ENCODE measurements at places on chromosomes 12 and 14.

DNA sequence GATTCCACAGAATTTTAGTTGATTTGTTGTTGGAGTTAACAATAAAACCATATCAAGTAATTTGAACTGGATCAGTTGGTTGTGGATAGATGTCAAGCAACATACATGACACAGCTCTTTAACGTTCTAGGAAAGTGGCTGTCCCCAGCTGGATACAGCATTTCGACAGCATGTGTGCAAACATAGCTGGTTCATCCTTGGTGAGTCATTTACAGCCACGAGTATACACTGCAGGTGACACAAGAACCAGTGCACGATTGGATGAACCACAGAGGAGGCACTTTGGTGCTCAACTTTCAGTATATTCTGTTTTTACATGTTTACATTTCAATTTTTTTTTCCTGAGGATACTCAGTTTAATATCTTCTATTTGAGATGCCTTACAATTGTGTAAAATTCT is 242.4 kb downstream of the TMEM117 start:
- DNase-seq = no peak

DNA sequence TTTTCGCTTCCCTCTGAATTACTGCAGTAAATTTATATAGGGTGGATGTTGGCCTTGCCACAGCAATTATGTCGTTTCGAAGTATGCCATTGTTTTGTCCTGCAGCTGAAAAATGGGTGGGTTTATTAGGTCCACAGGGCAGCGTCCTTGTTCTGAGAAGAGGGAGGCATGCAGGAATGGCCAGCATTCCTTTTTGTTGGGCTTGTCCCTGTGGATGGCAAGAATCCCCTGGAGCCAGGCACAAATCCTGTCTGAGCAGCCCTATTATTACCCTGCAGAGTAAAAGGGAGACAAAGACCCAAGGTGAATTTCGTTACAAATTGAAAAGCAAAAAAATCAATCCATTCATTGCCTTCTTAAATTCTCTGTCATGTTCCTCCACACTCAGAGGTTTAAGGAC is 88.1 kb downstream of the CHST11 start:
- no peak for DNase-seq

- no peak for DNase-seq
These were observed 28.5 kb downstream of the CCDC60 start for GRCh38 chr12:119363037-119363436.

DNA sequence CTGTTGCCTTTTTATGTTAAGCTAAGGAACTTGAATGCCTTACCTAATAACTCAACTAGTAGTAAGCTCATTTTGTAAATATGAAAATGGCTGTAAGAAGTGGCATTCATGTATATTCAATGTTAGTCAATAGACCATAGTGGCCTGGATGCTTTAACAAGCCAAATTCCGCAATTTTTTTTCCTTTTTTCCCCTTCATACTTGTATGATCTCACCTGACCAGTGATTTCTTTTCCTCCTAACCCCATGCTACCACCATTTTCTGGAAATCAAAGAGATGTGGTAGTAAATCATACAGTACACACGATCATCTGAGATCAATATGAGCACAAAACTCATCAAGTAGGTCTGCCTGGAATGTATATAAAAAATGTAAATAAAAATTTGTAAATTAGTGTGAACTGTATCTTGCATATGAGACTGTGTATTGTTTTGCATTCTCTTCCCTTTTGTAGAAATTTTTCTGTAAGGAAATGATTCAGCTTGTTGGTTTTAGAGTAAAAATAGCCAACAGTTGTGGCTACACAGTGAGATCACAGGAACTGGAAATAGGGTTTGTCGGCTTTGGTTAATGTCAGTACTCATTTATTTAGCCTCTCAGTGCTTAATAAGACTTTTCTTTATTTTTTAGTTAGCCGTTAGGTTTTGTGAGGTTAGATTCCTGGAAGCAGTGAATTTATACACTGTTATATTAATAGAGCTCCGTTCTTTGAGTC is 62.5 kb downstream of the ETNK1 start:
- no peak for DNase-seq

GRCh38 chr12:108101605-108102175 is 27.4 kb upstream of the WSCD2 start:
- no peak for DNase-seq

- no peak for DNase-seq
These were observed 396.5 kb downstream of the RAD51B start for GRCh38 chr14:68216079-68216478.

GRCh38 chr12:43493261-43493797 is 58.7 kb downstream of the ADAMTS20 start:
- no peak for DNase-seq

DNA sequence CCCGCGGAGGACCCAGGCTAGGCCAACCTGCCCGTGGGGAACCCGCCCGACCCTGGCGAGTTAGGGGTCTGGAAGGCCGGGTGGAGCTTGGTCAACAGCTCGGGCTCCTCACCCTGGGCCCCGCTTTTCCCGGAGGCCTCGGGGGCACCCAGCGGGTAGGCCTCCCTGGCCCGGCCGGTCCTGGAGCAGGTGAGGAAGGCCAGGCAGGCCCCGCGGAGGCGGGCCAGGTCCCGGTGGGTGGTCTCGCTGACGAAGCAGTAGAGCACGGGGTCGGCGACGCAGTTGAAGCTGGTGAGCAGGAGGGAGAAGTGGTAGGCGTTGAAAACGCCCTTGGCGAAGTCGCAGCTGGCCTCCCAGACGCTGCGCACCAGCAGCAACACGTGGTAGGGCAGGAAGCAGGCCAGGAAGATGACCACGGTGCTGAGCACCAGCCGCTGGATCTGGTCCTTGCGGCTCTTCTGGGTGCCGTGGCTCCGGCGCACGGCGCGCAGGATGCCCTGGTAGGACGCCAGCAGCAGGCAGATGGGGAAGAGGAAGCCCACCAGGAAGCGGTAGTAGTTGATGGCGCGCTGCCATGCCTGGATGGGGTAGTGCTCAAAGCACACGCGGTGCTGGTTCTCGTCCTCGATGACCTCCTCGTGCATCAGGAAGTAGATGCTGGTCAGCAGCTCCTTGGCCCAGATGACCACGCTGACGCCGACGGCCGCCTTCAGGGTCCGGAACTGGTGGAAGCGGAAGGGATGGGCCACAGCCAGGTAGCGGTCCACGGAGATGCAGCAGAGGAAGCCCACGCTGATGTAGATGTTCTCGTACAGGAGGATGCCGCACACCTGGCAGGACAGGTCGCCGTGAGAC is 10.3 kb downstream of the GPR68 start:
- DNase-seq = no peak

- DNase-seq = no peak
These were observed 453 bp upstream of the SLC4A8 start for GRCh38 chr12:51424094-51424661.

- DNase-seq = no peak
These were observed 751 bp upstream of the HRK start for GRCh38 chr12:116881877-116882507.

GRCh38 chr12:19431407-19432308 is 7.6 kb upstream of the AEBP2 start:
- no peak for DNase-seq

- no peak for DNase-seq
These were observed 2.2 kb downstream of the ZDHHC17 start for GRCh38 chr12:76766161-76766560.

- DNase-seq = no peak
These were observed 278.2 kb downstream of the PDZRN4 start for GRCh38 chr12:41466300-41466699.

- no peak for DNase-seq
These were observed 76.1 kb downstream of the STON2 start for GRCh38 chr14:81324011-81324410.

DNA sequence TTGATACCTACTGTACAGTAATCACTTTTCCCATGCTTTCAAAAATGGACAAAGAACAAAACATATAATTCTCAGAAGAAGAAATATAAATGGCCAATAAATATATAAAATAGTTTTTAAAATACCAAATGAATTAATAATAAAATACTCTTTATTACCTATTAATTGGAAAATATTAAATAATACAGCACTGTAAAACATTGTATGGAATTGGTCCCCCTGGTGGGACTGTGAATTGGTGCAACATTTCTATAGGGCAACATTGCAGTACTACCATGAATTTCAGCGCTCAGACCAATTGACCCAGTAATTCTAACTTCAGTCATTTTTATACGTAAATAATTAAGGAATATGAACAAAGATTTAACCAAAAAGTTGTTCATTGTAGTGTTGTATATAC is 162.6 kb downstream of the PELI2 start:
- no peak for DNase-seq

GRCh38 chr14:90319634-90320541 is 11.9 kb downstream of the NRDE2 start:
- DNase-seq = no peak

- DNase-seq = no peak
These were observed 421.8 kb upstream of the PDE3A start for GRCh38 chr12:19946550-19946949.

GRCh38 chr14:35385042-35385839 is 19.3 kb downstream of the NFKBIA start:
- DNase-seq = no peak

GRCh38 chr14:42523666-42524065 is 917.0 kb downstream of the LRFN5 start:
- DNase-seq = no peak

GRCh38 chr12:85588221-85588620 is 248.0 kb downstream of the RASSF9 start:
- DNase-seq = no peak

DNA sequence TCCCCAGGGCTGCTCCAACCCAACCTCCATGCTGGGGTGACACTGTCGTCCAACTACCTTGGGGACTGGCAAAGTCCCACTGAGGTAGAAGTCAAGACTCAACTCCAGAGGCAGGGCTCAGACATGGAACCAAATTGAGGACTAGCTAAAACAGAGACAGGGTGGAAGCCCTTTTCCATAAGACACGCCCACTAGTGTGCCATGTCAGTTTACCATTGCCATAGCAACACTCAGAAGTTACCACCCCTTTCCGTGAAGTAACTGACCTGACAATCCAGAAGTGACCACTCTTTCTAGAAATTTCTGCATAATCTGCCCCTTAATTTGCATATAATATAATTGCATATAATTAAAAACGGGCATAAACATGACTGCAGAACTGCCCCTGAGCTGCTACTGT is 409.6 kb downstream of the MED13L start:
- no peak for DNase-seq

GRCh38 chr14:90743826-90744225 is 72.4 kb downstream of the TTC7B start:
- DNase-seq = no peak

GRCh38 chr14:75445236-75445635 is 17.4 kb downstream of the JDP2 start:
- no peak for DNase-seq

GRCh38 chr12:50103767-50104321 is at the start of gene GPD1:
Gene GPD1, plus strand, starts transcription at chr12:50104008. Its CDS starts 43 bp downstream, at chr12:50104051.
- peak; percentile 18 for DNase-seq

GRCh38 chr12:106273491-106273890 is 25.7 kb upstream of the CKAP4 start:
- DNase-seq = no peak

DNA sequence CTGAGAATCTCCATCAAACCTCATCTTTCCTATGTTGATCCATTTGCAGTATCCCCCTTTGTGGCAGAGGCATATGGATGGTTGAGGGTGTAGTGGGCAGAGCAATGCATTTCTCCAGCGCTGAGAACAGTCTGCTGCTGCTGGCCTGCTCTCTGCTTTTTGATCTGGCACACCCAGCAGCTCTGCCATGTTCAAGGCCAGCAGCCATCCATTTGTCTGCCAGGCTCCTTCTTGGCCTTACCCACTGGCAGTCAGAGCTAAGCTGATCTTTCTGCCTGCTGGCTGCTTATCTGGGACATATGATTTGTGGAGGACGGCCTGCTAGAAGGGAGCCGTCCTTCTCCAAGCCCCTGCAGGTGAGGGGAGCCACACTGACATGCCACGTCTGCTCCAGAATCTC is 17.0 kb downstream of the NPC2 start:
- no peak for DNase-seq

DNA sequence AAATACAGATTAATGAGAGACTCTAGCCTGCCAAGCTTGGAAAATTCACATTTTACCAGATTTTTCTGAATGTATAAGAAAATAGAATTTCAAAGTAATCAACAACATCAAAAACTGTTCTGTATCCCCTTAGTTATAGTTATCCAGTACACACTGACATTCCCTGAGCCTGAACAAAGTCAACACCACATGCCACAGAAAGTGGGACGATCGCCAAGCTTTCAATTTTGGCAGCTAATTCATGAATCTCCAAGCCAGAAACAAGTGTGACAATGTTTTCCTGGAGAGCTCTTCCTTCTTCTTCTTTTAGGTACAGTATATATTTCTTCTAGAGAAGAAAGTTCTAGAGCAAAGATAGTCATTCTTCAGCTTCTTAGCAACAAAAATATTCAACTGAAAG is 290.2 kb downstream of the PRKD1 start:
- no peak for DNase-seq

DNA sequence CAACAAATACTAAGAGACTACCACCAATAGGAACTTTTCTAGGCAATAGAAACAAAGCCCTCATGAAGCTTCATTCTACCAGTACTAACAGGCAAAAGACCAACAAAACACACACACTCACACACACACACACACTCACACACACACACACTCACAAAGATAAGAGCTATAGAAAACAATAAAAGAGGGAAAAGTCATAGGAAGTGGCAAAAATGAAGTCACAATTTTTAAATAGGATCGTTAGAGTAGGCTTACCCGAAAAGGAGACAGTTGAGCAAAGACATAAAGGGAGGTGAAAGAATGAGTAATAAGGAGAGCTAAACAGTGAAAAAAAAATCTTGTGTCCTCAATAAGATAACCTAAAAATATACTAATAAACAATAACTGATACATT is 66.5 kb downstream of the C2CD5 start:
- DNase-seq = no peak

DNA sequence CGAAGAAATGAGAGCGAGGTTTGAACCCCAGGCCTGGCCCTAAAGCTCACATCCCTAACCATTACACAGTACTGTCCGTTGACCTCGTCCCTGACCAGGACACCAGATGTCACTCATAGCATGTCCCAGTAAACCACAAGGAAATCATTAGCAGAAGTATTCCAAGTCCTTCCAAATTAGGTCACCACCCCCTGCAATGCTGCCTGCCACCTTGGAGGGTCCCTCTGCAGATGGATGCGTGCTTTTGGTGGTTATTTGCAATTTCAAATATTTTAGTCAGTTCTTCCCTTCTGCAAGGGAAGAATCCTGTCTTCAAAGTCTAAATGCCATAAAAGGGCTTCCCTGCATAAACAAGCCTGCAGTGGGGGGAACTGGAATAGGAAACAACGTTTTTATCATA is 71.3 kb downstream of the CLMN start:
- no peak for DNase-seq

GRCh38 chr14:60240139-60240856 is 8.7 kb upstream of the PPM1A start:
- no peak for DNase-seq
